ENCODE measurements at places on chromosomes 4 and X.

- peak; percentile 58 for DNase-seq
Observed at GRCh38 chrX:13747836-13748235, 13.3 kb downstream of the OFD1 start.

DNA sequence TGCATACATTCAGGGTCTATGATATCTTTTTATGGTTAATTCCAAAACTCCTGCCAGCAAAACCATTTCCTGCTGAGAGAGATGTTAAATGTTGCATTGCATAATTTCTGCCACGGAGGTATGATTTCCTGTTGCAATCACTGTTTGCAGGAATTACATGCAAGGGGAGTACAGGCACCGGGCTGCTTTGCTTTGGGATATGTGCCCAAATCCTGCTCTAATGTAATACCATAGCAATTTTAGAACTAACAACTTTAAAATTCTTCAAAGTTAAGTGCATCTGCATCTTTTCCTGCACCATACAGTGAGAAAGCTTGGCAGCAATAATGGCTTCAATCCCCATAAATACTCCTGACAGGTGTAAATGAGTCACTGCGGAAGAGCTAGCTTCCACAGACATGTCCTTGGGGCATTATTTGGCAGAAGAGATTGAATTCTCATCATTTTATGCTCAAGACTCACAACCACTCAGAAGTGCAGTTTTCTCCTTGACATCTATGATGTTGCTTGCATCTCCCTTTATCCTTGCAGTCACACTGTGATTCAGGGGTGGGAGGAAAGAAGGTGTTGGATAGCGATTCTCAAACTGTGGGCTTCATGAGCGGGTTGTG lies 29.6 kb downstream of the TRIM2 start:
- DNase-seq, result peak; percentile 99

DNA sequence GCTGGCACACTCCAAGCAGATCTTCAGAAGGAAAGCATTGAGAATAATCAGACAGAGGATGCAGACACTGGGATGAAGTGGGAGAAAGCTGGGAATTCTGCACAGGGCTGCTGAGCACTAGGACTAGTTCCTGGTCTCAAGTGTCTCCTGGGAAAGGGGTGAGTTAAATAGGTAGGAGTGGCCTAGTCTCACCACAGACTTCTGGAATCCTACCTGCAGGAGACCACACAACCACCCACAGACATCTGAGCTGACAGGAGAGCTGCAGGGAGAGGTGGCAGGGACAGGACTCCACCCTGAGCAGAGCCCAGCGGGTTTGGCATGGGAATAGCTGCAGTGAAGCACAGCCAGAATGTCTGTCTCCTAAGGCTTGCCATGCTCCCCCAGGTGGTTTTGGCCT lies 95.1 kb upstream of the GALNTL6 start:
- no peak for DNase-seq

GRCh38 chrX:23736030-23736429 lies 7.0 kb downstream of the ACOT9 start:
- no peak for DNase-seq

GRCh38 chr4:84917086-84917821 lies 49.2 kb downstream of the WDFY3 start:
- DNase-seq, result peak; percentile 16

Measured in fibroblast of skin of abdomen (primary cell).